ENCODE measurements at places on chromosomes 3 and 15. TPM values are rescaled to one million over a fixed set of nuclear protein-coding genes. Genes with fewer than 3 reads are reported as not detected.

Gene PROS1
- 11.5 TPM for polyA plus RNA-seq

Gene MME
- polyA plus RNA-seq = 61.7 TPM

Gene LDHAL6B
- polyA plus RNA-seq = not detected

GRCh38 chr15:73397461-73397860 lies 28.7 kb upstream of the HCN4 start:
- no peak for DNase-seq

DNA sequence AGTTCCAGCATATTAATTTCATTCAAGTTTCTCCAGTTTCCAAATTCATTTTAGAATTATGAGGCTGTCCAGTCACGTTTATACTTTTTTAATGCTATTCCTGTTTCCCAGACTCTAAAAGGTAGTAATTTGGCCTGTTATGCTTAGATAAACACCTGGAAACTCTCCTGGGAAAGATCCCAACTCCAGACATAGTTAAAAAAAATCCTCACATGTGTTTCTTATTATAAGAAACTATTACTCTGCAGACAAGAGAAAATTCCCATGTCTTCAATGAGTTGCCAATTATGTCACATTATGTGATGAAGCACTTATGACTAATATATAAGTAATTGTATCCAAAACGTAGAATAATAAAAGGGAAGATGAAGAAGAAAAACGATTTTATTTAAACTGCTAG lies 137.1 kb upstream of the TMC3 start:
- no peak for DNase-seq
